ENCODE measurements at places on chromosomes 12 and 14.

- no peak for DNase-seq
Observed at GRCh38 chr12:52404951-52405350, 1.2 kb downstream of the KRT82 start.

- no peak for DNase-seq
Observed at GRCh38 chr12:90790747-90791146, 164.2 kb downstream of the CCER1 start.

GRCh38 chr12:30914986-30915591, 11.5 kb upstream of the TSPAN11 start:
- DNase-seq = no peak

- peak; percentile 49 for DNase-seq
Observed at GRCh38 chr14:20652996-20653975, 11.8 kb upstream of the OR6S1 start.

DNA sequence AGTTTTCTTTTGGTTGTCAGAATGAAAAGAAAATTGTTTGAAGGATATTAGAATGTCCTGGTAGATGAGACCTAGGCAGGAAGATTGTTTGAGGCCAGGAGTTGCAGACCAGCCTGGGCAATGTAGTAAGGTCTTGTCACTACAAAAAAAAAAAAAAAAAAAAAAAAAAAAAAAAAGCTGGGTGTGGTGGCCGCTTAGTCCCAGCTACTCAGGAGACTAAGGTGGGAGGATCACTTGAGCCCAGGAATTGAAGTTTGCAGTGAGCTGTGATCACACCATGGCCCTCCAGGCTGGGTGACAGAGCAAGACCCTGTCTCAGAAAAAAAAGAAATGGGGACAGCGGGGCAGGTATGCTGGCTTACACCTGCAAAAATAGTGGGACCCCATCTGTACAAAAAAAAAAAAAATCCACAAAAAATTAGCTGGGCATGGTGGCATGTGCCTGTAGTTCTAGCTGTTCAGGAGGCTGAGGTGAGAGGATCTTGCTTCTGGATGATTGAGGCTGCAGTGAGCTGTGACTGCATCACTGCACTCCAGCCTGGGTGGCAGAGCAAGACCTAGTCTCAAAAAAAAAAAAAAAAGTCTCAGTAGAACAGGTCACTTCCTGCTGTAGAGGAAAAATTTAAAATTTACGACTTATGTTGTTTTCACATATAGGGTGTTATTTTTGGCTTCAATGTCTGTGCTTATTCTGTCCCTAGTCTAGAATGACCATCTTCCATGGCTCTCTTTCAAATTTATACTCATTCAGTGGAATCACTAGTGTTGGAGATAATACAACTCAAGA, 70.7 kb downstream of the PPHLN1 start:
- no peak for DNase-seq

DNA sequence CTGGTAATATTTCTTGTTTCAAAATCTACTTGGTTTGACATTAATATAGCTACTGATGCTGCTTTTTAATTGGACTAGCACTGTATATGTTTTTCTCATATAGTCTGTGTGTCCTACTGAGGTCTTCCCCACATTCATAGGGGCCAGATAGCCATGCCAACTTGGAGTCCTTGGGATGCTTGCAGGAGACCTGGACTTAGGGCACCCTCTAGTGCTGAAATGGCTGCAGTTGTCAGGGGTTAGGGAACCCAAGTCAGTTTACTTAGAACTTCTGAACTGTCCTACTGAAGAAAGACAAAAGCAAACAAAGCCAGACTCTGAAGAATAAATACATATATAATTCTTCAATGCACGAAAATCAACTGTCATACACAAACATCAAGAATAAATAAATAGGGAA, 279.9 kb upstream of the SYT1 start:
- DNase-seq = no peak
